Fibroblast of villous mesenchyme (primary cell): ENCODE measurements at places on chromosomes 12 and 14. TPM values are rescaled to one million over a fixed set of nuclear protein-coding genes. Genes with fewer than 3 reads are reported as not detected.

KRT73 gene
- not detected in 2 replicates for total RNA-seq

MYF6 gene
- not detected in 2 replicates for total RNA-seq

GRCh38 chr12:32025906-32026305 lies 66.7 kb downstream of the RESF1 start:
- no peak for DNase-seq

DNA sequence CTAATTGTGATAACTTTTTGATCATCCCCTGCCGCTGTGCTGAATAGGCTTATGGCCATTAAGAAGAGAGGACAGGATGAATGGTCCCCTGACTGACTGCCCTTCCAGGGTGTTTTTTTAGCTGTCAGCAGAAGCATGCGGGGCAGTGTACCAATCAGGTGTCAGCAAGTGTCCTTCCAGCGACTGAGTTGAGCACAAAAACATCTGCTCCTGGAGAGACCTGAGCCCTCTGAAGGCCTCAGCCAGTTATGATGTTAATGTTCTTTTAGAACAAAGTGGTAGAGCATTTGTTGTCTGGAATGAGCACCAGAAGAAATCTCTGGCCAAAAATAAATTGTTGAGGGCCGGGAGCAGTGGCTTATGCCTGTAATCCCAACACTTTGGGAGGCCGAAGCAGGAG lies 37.5 kb downstream of the P2RX7 start:
- DNase-seq = no peak

DNA sequence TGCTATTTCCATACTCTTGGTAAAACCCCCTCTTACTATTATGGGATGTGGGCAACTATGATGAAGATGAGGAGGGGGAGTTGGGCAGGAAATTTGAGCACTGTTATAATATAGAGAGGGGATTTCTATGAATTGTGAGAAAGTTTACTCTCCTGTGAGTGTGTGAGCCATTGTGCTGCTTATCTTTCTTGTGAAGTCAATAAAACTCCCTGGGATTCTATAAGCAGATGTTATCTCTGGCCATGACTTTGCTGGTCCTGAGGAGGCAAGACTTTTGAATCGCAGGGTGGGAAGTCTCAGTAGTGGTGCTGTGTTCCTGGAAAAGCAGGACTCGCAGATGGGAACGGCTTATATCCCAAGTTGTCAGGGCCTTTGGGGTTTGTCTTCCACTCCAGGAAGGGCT lies 62.2 kb downstream of the EMP1 start:
- DNase-seq = no peak

DNA sequence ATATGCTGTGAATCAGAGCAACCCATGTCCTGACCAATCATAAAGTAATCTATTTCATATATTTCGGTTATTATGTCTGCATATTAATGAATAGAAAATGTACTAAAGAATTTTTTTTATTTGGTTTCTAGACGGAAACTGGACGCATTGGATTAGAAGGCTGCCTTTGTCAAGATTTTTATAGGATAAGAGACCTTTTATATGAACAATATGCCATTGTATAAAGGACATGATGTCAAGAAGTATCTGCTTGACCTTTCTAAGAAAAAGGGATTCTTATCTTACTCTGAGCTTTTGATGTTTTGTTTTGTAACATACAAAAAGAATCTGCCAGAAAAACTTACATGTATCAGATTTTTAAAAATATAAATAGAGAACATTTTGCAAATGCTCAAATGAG lies 39.8 kb downstream of the CPSF2 start:
- no peak for DNase-seq

SLC16A7 gene
- 31.2 and 32.0 TPM in 2 replicates for total RNA-seq

GRCh38 chr14:81051547-81051946 lies 96.1 kb downstream of the TSHR start:
- DNase-seq = no peak

DNA sequence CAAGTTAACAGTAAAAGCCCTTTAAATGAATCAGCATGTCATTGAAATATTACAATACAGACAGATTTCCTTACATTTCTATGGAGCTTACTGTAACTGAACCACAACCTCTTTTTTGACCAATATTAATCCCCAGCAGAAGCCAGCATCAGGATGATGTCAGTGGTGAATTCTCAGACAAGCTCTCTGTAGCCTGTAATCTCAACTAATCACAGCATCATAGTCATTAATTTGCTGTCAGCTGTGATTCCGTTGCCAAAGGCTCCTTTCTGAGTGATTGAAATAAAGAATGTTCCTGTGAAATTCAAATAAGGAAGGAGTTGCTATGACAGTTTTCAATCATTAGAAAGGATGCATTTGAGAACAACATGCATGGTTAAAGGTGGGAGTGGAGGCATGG lies 323.1 kb downstream of the PDZRN4 start:
- DNase-seq = no peak

IFNG-AS1 gene
- not detected in 2 replicates for total RNA-seq

- no peak for DNase-seq
Observed at GRCh38 chr12:6225630-6226001, 25.4 kb downstream of the CD9 start.
